ENCODE measurements at places on chromosomes 12 and 14. TPM values are rescaled to one million over a fixed set of nuclear protein-coding genes. Genes with fewer than 3 reads are reported as not detected.

DNA sequence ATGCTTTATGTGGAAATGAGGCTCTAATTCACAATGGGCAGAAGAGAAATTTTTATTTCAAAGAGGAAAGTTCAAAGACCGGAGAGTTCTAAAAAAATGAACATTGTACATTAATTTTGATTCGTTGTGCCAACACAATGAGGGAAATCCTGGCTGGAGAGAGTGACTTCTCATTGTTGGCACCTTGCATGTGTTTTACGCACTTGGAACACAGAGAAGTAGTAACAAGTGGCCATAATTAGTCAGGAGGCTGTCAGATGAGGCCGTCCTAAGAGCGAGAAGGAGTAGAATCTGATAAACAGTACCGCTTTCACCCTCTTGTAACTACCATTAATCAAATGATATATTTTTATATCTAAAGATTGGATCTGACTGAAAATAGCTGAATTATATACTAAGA lies 6.9 kb downstream of the LMO3 start:
- no peak for DNase-seq

GRCh38 chr14:20855652-20856291 lies 35.4 kb upstream of the RNASE3 start:
- peak; percentile 71 for DNase-seq

DNA sequence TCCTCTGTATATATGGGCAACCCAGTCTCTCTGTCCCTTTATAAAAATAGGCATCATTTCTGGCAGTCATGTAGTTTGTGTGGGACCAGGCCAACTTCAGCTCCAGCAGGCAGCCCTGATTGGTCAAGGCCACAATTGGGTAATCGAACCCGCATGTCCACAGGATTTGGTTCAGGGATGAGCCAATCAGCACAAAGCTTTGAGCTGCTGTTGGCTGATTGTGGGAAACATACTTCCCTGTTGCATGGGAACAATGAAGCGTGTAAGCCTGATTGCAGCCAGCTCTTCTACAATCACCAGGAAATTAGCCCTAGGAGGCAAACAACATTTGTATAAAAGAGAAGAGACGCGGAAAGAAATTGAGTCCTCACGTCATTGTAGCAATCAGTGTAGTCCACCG lies 328.6 kb downstream of the PCNX1 start:
- DNase-seq: peak; percentile 54

DNA sequence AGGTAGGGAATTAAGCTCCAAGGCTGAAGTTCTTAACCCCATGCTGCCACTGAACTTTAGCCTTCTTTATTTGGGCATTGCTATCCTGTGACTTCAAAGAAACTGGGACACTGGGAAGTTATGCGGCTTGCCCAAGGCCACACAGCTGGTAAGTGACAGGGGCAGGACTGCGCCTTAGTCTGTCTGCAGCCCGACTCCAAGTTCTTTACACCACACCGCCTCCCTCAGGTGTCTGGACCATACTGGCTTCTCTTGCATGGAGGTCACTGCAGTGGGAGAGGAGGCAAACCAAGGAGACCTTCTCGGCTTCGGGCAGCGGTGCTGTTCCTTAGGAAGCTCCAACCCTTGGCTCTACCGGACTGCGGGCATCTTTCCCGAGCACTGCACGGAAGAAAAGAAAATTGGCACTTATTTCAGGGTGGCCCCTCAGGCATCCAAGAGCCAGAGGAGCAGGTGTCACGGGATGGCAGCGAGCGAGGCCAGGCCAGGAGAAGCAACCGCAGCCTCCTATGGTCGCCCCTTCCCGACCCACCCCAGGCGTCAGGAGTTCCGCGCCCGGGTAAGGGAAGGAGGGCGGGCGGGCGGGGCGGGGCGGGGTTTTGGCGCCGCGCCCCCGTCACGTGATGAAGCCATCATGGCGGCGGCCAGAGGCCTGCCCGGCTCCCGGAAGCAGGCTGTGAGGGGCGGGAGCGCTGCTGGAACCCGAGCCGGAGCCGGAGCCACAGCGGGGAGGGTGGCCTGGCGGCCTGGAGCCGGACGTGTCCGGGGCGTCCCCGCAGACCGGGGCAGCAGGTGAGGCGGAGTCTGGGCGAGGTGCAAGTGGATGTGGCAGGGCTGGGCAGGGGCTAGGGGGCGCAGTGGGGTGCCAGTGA lies 16.4 kb upstream of the ESPL1 start:
- DNase-seq: peak; percentile 93

DNA sequence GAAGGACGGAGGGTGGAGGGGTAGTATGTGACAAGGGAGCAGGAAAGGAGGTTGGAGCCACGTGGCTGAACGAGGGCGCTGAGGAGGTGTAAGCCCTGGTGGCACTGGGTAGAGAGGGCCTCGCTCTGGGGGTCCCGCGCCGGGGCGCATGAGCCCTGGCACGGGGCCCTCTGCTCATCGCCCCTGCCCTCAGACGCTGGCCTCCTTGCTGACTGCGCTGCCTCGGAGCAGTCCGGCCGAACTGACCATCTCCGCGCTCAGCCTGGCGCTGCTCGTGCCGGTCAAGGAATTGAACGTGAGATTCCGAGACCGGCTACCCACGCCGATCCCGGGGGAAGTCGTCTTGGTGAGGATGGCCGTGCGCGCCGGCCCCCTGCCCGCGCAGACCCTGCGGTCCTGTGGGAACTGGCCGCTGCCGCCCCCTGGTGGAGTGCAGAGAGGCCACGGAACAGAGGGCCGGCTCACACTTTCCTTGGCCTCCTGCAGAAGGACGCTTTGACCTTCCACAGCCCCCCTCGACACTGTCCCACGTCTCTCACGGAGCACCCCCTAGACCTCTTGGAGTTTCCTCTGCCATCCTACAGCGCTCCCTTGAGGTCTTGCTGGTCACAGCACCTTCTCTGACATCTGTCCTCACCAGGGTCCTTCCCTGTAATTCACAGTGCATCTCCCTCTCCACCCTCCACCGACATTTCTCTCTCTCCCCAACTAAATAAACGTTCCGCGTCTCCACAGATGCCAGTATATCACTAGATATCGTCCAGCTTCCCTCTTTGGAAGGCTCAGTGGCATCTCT lies 10.5 kb downstream of the ARHGEF25 start:
- peak; percentile 88 for DNase-seq

- no peak for DNase-seq
Observed at GRCh38 chr12:105204916-105205315, 31.1 kb downstream of the APPL2 start.

DNA sequence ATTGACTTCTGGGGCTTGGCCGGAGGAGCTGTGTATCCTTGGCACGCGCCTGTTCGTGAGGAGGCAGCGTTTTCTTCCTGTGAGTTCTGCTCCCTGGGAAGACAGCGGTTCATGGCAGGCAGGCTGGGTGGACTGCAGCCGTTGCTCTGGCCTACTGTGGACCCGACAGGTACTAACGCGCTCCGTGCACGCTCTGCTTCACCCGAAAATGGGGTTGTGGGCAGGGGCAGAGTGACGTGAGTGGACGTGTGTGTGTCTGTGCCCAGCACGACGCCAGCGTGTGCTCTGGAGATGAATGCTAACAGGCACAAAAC lies 179.1 kb downstream of the KIF26A start:
- DNase-seq: no peak

DNA sequence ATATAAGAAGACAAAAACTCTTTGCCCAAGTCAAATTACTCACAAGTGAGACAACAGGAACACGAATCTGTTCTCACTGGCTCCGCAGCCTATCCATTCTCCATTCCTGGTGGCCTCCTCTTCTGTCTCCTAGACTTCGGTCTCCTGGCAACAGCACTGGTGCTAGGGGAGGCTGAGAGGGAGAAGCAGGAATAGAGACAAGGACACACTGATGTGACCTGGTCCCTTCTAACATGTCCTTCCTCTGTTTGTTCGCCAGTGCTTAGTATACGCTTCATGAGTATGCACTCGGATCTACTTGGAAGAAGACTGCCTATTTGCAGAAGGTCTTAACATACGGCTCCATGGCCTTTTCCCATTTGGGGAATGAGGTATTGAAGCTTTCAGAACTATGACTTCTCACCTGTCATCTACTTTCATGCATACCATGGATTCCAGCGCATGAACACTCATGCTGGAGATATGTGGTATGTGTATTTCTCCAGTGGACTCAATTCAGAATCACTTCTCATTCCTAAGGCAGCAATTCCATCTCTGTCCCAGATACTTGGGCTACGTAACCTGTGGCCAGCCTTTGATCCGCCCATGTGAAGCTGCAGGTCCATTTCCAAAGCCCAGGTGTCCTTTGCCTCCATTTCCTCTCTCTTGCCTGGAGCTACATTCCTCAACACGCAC lies 33.9 kb downstream of the BHLHE41 start:
- no peak for DNase-seq

- DNase-seq: no peak
Observed at GRCh38 chr12:118050972-118051910, 9.7 kb downstream of the WSB2 start.

GRCh38 chr14:91872517-91873470 lies 5.5 kb upstream of the TC2N start:
- DNase-seq: peak; percentile 85

The SERPINA12 gene
- polyA plus RNA-seq: not detected

GRCh38 chr12:15049461-15050153 lies 76.8 kb downstream of the PDE6H start:
- no peak for DNase-seq

DNA sequence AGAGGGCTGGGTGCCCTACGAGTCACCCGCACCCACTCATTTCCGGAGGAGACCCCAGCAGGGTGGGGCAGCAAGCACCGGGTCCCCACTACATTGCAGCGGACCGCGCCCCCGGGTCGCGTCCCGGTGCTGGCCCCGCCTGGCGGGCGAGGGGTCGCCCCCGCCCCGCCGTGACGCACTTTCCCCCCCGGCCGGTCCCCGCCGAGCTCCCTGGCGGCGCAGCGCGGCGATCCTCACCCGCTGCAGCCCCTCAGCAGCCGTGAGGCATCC lies 106.1 kb downstream of the PRICKLE1 start:
- peak; percentile 67 for DNase-seq

The DBX2 gene
- polyA plus RNA-seq: 0.38 TPM

GRCh38 chr12:120015313-120015712 lies 26.3 kb downstream of the BICDL1 start:
- no peak for DNase-seq

GRCh38 chr12:2177751-2178150 lies 125.0 kb downstream of the CACNA1C start:
- DNase-seq: no peak

- peak; percentile 94 for DNase-seq
Observed at GRCh38 chr14:100297320-100298300, 8.6 kb downstream of the SLC25A29 start.

DNA sequence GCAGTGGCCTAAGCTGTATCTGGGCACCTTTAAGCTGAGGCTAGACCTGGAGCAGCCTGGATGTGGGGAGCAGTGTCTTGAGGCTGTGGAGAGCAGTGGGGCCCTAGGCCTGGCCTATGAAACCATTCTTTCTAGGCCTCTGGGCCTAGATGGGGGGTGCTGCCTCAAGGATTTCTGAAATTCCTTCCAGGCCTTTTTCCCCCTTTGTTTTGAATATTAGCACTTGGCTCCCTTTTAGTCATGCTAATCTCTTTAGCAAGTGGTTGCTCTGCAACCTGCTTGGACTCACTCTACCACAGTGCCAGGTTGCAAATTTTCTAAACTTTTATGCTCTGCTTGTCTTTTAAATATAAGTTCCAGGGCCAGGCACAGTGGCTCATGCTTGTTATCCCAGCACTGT lies 41.6 kb upstream of the RFX4 start:
- no peak for DNase-seq

The RNU7-1 gene
- not detected for polyA plus RNA-seq

The ATL1 gene
- polyA plus RNA-seq: 1.4 TPM

The P2RX7 gene
- polyA plus RNA-seq: 1.1 TPM

DNA sequence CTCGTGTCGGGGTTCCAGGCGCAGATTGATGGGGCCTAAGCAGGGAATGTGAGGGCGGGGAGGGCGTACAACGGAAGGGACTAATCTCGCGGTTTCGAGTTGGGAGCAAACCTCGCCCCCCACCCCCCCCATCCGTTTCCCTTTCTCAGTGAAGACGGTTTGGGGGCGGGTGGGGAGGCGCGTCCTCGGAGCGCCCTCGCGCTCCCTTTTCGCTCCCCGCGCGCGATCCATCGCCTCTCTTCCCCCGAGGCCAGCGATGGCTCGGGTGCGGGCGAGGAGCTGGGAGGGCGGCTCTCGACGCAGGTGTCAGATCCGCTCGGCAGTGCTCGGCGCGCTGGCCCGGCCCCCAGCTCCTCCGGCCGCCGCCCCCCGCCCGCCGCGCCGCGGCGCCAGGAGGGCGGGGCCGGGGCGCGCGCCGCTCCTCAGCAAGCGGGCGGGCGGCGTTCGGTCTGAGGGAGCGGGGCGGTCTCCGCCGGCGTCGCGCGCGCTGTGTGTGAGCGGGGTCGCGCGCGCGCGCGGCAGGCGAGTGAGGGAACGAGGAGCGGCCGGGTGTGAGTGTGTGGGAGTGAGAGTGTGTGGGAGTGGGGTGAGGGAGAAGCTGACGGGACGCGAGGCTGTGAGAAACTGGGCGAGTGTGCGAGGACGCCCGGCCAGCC lies at the start of gene RIMKLB:
RIMKLB (plus strand) TSS at position 516 of the 656 bp plus-strand sequence. CDS start 15,876 bp downstream, outside the sequence.
- DNase-seq: peak; percentile 89

DNA sequence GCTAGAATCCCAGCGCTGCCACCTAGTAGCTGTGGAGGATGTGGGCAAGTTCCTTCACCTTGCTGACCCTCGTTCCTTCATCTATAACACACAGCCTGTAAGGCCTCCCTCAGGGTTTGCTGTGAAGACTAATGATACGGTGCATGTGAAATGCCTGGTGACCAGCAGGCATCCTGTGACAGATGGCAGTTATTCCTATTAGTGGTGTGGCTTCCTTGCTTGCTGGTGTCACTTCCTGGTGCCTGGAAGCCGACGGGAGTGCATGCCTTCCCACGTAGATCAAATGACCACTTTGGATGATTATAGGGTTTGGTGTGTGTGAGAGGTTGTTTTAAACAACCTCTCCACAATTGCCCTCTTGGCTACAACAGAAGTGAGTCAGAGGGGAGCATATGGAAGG lies 894.9 kb downstream of the VRK1 start:
- no peak for DNase-seq

The ANAPC7 gene
- 31.3 TPM for polyA plus RNA-seq

GRCh38 chr12:68462803-68463202 lies 130.6 kb upstream of the MDM1 start:
- DNase-seq: no peak

The SLC6A13 gene
- 2.1 TPM for polyA plus RNA-seq

The TAS2R9 gene
- not detected for polyA plus RNA-seq

DNA sequence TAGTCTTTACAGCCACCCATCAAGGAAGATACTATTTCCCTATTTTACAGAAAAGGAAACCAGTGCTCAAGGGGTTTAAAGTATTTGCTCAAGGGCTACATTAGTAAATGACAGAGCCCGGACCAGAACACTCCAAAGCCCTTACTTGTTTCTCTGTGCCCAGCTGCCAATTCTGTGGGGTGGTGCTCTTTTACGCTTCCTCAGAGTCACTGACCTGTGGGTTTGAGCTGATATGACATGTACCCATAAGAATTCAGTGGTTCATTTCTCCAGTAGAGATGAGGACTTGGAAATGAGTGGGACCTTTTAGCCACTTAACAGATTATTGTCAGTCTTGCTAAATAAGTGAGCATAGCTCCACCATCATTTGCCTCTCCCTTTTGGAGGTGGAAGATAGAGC lies 37.4 kb upstream of the NKX2-8 start:
- no peak for DNase-seq

The RERG gene
- 9.1 TPM for polyA plus RNA-seq

GRCh38 chr12:120647375-120647755 lies 6.9 kb downstream of the CABP1 start:
- DNase-seq: no peak

The ALX1 gene
- polyA plus RNA-seq: not detected

All from right cardiac atrium (tissue), 5 donors.